ENCODE measurements at places on chromosomes 12 and 14.

DNA sequence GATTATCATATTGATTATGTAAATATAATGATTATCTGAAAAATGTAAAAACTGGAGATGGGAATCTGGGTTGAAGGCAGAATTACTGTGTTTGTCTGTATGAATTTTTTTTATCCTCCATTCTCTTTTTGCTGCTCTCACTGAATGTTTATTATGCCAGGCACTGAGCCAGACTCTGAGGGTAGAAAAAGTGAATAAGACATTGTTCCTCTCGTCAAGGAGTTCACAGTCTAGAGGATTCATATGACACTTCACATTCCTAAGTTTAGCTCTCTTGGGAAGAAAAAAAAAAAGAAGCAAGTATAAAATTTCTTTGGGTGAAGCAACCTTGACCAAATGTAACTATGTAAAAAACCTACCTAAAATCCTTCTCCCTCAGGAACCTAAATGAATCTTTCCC lies 120.9 kb upstream of the LMO3 start:
- no peak for DNase-seq

GRCh38 chr14:64841121-64841651 lies 38.5 kb downstream of the SPTB start:
- DNase-seq: peak; percentile 11

- peak; percentile 77 for DNase-seq
These were observed 156.6 kb downstream of the DAD1 start for GRCh38 chr14:22432348-22432976.

DNA sequence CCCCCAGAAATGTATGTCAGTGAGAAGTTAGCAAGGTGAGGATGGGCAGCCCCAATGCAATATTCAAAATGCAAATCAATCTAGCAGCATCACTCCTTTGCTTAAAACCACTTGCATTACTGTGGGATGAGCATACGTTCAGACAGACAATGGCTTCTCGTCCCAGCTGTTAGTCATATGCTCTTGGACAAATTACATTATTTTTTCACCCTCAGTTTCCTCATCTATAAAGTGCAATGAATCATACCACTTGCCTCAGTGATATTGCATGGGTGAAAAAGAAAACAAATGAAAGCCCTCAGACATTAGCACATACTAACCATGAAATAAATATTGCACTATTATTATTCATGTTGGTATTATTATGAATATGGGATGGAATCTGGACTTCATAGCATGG lies 132.3 kb downstream of the C12orf75 start:
- no peak for DNase-seq

DNA sequence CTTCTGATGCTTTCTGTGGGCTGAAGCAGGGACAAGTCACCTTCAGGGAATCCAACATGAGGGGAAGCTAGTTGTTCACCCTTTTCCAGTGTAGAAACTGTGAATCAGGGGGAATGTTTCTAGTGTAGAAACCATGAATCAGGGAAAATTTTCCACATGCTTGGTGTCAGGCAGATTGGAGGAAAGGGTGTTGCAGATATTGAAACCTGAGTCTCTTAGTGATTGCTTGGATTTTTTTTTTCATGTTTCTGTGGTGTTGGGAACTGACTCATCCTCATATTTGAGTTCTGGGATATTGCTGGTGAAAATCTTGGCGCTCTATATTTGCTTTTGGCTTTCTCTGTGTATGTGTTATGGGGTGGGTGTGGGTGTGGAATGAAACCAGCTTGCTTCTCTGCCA lies 144.5 kb upstream of the FBXO33 start:
- no peak for DNase-seq

DNA sequence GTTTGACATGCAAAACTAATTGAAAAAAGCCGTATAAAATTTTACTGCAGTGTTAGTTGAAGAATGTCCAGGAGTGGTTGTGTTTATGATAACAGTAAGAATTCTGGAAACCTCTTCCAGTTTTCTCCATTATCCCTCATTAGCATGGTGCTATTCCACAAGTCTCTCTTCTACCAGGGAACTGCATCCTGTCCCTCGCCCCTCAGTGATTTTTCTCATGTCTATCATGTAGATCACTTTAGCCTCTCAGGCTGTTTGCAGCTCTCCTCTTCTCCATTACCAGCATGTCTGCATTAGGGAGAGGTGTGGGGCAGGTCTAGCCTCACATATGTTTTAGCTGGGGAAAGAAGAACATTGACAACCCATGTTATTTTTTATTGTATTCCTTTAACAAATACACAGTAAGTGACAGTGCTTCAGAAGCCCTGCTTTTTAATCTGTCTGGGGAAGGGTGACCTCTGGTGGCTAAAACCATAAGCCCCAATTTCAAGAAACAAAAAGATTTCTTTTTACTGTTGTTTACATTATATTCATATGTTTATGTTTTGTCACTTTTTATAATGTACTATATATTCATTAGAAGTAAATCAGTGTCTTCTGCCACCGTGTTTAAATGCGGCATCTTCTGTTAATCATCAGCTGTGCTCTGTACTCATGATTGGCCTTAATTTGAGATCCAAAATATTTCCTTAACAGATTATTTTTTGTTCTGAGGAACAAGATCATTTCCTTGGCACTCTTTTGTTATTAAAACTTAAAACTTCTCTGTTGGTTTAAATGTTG lies 70.7 kb downstream of the RASSF8 start:
- DNase-seq: peak; percentile 6

- DNase-seq: peak; percentile 42
These were observed 105.2 kb downstream of the MED13L start for GRCh38 chr12:116172224-116172849.

GRCh38 chr14:55707365-55707804 lies 127.4 kb downstream of the KTN1 start:
- DNase-seq: peak; percentile 59

DNA sequence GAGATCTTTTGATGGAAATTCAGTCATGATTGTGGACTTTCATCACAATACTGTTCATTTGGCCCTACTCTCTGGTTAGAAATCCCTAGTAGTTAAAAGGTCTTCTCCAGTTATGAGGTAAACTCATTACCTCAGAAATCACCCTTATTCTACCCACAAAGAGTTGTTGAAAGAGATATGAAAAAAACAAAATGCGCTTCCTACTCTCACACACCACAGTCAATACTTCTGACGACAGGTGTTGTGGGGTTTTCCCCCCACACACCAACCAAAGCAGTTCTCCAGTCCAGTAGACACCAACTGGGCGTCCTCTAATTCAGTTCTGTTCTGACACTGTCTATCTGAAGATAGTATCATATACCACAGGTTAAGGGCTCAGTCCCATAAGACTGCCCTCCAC lies 54.9 kb downstream of the TRMT5 start:
- no peak for DNase-seq

DNA sequence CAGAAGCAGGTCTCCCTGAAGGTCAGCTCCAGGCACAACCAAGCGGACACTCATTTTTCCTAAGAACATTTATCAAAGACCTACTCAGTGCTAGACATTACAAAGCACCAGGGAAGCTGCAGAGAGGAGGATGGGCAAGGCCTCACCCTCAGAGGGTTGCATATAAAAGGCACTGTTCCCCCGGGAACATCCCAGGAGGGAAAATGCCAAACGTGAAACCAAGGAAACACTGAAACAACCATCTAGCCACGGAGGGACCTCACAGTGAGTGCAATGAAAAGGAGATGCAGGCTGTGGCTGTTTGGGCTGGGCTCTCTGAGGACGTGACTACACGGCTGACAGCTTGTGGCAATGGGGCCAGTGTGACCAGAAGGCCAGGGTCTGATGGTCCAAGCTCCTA lies 117.4 kb upstream of the VASH1 start:
- DNase-seq: no peak

DNA sequence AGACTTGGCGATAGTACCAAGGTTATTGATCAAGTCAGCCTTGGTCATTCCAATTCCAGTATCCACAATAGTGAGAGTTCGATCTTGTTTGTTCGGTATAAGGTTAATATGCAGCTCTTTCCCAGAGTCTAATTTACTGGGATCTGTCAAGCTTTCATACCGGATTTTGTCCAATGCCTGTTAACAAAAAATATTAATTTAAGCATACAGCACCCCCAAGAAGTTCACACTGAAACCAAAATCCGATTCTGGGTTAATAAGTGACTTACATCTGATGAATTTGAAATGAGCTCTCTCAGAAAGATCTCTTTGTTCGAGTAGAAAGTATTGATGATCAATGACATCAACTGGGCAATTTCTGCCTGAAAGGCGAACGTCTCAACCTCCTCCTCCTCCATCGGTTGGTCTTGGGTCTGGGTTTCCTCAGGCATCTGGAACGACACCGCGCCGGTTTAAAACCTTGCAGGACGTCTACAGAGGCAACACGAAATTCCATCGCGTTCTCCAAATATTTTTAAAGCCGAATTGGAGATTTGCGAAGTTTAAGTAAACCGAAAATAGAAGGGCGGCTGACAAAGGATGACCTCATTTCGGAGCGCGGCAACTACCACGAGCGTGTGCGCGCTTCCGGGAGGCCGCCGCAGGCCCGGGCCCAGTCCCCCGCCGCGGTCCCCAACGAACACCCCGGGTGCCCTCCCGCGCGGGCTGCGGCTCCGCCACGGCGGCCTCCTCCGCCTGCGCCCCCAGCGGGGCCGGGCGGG lies 716 bp downstream of the HSP90AA1 start:
- no peak for DNase-seq

DNA sequence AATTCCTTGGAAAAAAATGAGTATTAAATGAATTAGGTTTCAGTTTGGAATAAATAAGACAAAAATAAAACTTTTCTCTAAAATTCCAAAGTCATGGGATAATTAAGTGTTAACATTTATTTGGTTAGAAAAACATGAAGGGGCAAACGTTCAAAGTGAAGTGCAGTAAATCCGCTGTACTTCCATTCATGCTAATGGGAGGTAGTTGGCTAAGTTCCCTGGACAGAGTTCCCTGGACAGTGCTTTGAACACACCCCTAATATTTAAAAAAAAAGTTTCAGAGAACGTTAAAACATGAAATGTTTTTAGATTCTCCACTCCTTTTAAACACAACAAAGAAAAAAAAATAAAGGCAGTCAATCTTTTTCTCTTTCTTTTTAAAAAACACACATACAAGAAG lies 16.3 kb downstream of the ALX1 start:
- DNase-seq: no peak

DNA sequence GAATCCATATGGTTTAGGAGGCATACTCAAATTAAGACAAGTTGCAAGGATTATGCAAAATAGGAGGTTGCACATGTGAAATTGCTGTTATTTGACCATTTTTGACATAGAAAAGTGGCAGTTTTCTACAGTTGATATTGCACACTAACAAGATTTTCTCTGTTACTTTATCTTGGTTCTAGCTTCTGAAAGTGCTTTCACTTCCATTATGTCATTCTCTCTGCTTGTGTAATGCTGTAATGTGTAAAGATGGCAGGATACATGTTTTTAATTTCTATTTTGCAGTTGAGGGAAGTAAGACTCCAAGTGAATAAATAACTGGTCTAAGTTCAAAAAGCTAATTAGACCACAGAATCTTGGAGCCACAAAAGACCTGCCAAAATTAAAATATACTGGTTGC lies 60.6 kb downstream of the MYRFL start:
- DNase-seq: peak; percentile 91

DNA sequence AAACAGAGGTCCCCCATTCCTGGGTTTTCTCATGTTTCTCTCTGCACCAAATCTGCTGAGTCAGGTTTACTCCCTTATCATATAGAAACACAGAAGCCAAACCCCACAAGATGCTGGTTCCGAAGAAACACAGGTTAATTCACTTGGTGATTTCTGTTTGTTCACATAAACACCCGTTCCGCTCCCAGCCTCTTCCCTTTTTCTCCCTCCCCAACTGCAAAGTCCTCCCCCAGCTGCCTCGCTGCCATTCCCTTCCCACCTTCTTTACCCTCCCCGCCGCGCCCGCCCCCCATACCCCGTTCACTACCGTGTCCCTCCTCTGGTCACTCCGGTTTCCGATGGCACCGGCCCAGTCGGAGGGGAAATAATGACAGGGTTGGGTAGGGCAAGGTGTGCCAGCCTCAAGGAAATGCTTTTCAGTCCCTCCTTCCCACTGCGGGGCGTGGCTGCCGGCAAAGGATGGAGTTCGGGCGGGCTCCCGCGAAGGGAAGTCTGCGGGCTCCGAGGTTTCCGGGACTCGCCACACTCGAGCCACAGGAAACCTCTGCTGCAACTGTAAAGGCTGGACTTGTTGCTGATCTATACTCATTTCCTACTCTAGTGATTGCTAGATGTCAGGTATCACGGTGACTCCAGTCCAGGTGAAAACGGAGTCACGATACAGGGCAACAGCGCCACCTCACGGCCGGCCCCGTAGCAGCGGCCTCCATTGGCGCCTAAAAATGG lies at the start of gene STYK1:
STYK1 (minus strand) TSS at position 394 of the 726 bp plus-strand sequence. CDS start 39,434 bp downstream, outside the sequence.
- peak; percentile 87 for DNase-seq

DNA sequence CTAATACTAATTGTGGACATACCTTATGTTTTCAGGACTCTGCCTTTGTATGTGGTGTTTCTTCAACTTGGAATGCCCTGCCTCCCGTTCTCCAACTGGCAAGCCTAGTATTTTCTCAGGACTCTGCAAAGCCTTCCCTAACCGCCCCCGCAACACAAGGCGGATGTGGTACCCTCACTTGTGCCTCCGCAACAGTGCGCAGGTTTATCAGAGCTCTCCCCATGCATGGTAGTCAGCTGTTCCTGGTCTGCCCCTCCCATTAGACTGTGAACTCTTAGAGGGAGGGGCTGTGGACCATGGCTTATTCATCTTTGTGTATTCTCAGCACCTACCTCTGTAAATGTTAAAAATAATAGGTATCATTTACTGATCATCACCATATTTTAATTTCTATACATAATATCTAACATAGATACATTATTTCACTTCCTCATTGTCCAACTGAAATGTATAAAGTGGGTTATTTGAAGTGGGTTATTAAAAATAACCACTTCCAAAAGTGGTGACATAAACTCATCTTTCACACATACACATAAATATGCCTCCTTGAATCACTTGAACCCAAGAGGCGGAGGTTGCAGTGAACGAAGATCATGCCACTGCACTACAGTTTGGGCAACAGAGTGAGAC lies 9.0 kb downstream of the LPAR5 start:
- DNase-seq: peak; percentile 53

DNA sequence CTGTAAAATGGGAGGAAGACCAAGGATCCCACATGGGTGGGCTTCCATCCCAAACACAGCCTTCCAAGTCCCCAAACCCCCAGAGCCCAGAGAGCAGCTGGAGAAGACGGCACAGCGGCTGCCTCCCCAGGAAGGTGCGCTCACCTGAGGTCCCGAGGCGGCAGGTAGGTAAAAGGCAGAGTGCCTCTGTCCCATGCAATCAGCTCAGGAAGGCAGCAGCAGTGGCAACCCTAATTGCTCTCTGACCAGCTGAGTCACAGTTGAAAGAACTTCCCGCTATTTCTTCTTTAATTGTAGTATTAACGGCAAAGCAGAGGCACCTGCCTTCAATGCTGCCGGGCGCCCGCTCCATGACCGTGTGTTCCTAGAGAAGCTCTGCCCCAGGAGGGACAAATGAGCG lies 91.1 kb upstream of the BCL11B start:
- DNase-seq: no peak
